ENCODE measurements at places on chromosomes 11 and 22. TPM values are rescaled to one million over a fixed set of nuclear protein-coding genes. Genes with fewer than 3 reads are reported as not detected.

DNA sequence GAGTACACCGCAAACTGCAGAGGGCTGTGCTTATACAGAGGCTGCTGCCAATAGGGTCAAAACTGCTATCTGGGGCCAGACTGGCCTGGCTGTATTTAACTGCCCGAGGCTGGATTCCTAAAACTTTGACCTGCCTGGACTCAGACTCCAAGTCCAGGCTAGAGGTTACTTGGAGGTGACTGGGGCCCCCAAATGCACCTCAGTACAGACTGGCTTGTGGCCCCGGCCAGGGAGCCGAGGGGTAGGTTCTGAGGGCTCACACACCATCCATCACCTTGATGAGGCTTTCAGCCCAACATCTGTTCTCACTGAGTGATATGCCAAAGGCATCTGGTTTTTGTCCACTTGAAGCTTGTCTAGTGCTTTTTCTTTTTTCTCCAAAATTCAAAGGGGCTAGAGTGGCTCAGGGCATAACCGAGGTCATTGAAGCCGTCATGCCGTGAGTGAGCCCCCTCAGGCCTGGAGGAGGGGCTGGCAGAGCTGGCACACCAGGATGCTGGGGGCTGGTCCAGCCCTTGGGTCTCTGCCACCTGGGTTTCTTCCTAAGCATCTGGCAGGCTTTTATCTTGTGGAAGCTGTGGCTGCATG is 52.4 kb upstream of the TTLL12 start:
- no peak for DNase-seq

DNA sequence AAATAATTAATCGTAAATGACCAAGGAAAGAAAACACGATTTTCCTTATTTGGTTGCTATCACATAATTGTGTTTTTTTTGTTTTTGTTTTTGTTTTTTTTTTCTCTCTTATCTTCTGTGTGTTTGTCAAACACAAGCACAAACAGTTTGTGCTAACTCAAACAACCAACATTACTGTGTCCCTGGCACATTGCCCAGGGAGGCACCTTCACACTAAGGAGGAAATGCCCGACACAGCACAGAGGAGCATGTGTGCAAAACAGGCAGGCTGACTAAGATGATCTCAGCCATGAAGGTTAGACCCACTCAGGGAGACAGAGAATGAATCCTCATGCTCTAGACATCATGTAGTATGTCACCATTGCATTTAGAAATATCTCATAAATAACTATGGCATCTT is 130.1 kb downstream of the SOX6 start:
- no peak for DNase-seq

SOX6 gene
- not detected for polyA plus RNA-seq

MRGPRE gene
- polyA plus RNA-seq = not detected

- DNase-seq = no peak
Observed at GRCh38 chr11:72927380-72927779, 113.2 kb downstream of the ATG16L2 start.

GRCh38 chr11:134762248-134763029 is 350.4 kb upstream of the B3GAT1 start:
- DNase-seq = no peak

DNA sequence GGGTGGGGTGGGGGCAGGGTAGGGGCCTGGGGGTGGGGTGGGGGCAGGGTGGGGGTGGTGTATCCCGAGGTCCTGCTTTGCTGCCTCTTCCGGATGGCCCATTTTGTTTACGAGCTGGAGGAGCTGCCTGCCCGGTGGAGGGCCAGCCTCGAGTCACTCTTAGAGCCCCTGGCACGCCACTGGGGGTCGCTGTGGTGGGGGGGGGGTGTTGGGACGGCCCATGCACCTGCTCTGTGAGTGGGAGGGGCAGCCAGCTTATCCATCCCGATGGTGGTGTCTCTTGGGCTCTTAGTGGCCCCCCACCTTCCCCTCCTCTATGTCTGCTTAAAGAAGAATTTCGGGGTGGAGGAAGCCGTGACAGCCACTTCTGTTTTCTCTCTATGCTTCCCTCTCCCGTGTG is 24.6 kb downstream of the MRGPRD start:
- peak; percentile 30 for DNase-seq

DNA sequence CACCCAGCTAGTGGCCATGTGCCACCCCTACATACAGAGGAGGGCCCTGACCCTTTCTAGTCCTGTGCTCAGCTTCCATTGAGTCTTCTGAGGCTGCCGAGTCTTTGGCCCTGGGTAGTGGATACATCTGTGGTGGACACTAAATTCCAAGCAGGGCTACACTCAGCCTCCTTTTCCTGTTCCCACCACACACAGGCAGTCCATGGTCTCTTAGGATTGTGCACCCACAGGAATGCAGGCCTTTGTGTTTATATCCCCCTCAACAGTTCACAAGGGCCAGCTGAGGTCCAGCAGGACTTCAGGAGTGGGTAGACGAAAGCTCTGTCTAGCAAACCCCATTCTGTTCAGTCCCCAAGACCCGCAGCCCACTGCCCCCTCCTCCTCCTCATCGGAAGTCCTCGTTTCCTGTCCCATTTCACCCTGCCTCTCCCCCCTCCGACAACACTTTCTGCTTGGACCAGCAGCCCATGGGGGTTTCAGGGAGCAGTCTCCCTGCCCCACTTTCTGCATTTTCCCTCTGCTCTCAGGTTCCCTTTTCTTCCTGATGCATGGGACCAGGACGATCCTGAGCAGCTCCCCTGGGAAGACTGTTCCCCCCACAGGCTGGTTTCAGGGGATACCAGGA is 91.8 kb downstream of the SWAP70 start:
- no peak for DNase-seq

AQP11 gene
- polyA plus RNA-seq = 1.0 TPM
